ENCODE measurements at places on chromosomes 3 and 15.
A peak's percentile ranks its signal among the peaks of the same experiment; 100 is the strongest.

DNA sequence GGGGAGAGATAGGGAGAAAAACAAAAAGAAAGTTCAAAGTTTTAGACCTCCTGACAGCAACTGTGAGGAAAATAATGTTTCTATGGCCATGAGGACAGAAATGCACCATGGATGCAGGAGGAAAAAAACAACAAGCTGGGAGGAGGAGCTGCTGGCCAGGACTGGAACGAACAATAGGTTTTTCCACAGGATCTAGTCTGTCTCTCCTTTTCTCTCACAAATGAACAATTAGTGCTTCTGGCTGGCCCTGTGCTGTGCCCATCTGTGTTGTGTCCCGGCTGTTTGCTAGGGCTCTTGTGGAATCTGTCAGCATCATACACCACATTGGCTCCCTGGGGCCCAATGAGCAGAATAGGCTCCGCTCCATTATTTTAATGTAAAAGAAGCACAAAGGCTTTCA lies 15.2 kb downstream of the GK5 start:
- DNase-seq: no peak

DNA sequence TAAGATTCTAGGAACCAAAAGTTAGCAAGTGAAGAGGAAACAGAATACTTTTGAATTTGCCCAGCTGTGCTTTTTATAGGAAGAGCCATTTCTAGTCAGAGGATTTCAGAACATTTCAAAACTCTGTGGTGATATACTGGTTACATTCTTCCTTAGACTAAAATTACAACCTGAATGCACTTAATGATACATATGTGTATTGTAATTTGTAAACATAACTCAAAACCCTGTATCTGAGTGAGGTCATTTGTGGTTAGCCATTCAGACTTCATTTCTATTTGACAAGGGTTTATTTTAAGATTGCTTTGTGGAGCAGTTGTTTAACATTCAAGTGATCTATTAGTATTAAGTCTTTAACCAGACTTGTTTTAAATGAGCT lies 59.4 kb upstream of the TRIM71 start:
- no peak for DNase-seq

GRCh38 chr15:85178308-85178707 lies 196.7 kb downstream of the PDE8A start:
- no peak for DNase-seq

DNA sequence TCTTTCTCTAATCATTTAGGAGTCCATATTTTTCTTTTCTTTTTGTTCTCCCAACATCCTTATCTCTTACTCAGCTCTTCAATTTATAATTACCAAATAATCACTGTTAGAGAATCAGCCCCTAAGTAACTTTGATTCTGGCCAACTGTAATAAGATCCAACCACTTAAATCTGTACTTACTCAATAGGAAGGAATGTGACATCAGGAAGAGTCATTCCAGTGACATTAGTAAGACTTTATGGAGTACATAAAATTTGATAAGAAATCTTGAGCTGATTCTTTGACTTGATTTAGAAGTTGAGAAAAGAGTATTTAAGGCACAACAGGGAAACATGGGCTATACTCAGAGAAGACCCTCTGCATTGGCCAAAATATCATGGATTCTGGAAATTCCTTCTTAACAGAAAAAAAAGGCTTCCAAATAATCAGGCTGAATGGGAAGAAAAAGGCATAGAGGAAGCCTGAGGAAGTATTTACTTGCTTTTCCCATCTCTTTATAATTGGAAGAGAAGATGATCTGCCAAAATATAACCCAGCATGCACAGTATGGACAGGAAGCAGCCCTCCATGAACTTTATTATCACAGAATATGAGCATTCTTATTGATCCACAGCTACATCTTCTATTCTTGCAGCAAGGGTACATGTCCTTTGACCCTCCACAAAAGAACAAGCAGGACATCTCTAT lies 289.7 kb upstream of the TPRG1 start:
- no peak for DNase-seq

GRCh38 chr3:138862924-138863775 lies 28.4 kb upstream of the PIK3CB start:
- no peak for DNase-seq

- no peak for DNase-seq
Measured at GRCh38 chr3:58299839-58300516, 6.1 kb upstream of the RPP14 start.

- no peak for DNase-seq
Measured at GRCh38 chr3:106168962-106169750, 300.3 kb upstream of the CBLB start.

GRCh38 chr3:95334461-95334860 lies 1271.6 kb downstream of the NSUN3 start:
- DNase-seq: no peak

GRCh38 chr15:39200586-39200985 lies 380.3 kb upstream of the THBS1 start:
- DNase-seq: no peak

DNA sequence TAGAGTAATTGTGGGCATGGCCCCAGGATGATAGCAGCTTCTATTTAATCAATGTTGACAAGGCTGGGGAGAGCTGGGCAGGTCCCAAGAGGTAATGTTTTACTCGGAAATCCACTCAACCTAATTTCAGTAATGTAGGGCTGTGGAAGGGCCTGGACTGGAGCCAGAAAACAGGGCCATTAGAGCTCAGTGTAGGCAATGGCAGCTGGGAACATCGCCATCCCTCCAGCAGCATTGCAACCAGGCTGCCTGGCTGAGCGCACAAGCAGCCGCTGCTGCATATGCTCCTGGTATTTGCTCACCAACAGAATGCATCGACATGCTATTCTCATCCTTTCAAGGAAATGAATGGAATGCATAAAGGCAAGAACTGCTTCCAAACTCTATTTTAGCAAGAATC lies 90.0 kb downstream of the GAP43 start:
- no peak for DNase-seq

DNA sequence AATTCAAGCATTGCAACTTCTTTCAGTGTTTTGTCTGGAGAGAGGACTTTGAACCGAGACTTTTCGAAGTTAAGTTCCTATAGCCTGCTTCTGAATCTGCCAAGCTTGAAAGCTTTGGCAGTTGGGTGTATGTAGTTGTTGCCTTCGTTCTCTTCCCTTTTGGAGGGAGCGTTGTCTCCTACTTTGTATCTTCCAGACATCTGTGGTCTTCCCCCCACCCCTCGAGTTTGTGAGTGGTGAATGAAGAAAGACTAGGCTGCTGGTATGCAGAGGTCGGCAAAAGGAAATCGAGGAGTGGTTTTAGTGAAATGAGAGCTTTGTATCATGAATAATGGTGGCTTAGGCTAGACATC lies 1.3 kb downstream of the CTNNB1 start:
- DNase-seq: no peak

- peak; percentile 24 for DNase-seq
Measured at GRCh38 chr3:44439499-44440295, 37.8 kb downstream of the ZNF445 start.

- no peak for DNase-seq
Measured at GRCh38 chr3:170865209-170866094, 4.5 kb downstream of the RPL22L1 start.

- DNase-seq: no peak
Measured at GRCh38 chr15:88017753-88018152, 238.8 kb downstream of the NTRK3 start.

GRCh38 chr3:77427528-77427927 lies 387.6 kb downstream of the ROBO2 start:
- DNase-seq: no peak

DNA sequence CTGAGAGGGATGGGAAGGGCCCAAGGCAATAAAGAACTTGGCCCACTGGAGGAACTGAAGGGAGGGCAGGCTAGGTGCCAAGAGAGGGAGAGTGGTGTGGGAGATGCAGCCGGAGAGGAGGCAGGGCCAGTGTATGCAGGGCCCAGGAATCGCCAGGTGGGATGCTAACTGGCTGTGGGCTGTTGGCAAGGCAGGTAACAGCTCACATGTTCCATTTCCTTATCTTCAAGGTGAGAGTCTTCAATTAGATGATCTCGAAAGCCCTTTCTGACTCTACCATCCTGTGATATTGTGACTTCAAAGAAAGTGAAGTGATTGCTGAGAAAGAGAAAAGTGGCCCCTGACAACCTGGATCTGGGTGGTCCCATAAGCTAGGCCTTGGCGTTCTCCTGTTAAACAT lies 49.0 kb downstream of the CASR start:
- no peak for DNase-seq

- no peak for DNase-seq
Measured at GRCh38 chr3:23438657-23439056, 235.5 kb downstream of the UBE2E2 start.

DNA sequence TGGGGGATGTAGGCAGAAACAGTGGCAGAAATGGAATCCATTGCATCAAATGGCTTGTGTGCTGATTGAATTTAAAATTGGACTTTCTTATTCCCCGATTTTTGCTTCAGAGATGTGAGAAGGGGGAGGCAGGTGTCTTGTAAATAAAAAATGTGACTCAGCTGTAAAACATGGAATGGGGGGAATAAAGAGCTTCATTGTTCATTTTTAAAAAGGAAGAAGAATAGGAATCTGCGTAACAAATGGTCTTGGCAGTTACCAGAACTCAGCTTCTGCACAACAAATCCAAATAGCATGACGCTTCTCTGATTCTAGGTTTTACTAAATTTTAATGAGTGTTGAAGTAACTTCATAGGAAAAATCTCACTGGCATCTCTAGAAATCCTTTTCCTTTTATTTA lies 323.9 kb upstream of the GBE1 start:
- DNase-seq: no peak

DNA sequence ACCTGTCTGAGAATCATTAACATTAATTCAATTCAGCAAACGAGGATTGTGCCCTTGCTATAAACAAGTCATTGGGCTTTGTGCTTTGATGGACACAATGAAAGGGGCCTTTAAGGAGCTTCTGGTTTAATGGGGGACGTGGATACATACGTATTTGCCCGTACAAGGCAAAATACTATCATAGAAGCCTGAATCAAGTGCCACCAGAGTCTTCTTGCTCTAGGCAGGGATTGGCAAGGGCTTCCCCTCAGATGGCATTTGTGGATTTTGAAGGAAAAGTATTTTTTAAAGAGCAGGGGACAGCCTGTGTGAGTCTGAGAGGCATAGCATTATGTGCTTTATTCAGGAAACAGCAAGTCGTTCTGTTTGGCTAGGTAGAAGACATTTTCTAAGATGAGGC lies 83.7 kb upstream of the NEDD4 start:
- DNase-seq: no peak

DNA sequence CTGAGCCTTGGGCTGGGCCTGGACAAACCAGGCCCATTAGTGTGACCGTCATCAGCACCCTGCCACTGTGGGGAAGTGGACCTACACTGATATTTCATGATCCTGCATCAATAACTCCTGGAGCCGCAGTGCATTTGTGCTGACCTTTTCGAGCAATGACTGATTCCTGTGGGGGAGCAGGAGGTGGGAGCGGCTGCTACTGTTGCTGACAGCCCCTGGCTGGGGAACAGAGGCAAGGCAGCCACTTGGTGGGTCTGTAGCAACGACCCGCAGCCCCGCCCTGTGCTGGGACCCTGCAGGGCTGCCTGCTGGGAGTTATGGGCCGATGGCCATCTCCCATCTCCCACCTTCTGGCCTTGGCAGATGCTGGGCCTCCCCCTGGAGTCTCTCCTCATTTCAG lies 42.1 kb downstream of the CCDC33 start:
- no peak for DNase-seq

GRCh38 chr15:29056839-29057450 lies 171.2 kb downstream of the APBA2 start:
- DNase-seq: no peak

DNA sequence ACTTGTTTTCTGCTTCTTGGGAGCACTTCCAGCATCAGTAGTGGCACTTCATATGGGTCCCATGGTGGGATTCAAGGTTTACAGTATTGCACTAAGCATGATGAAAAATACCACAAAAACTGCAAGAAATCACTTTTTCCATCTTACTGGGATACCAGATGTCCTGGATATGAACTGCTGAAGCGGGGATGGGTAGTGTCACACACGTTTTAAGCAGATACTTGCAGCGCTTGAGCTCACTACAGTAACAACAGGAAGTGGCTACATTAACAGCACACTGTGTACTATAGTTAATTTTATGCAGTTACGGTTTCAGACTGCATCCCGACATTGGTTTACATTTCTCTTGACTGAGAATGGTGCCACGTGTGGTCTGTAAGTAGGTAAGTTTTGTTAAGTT lies 3.5 kb upstream of the ISG20 start:
- no peak for DNase-seq
